ENCODE measurements at places on chromosomes 3 and 15. TPM values are rescaled to one million over a fixed set of nuclear protein-coding genes. Genes with fewer than 3 reads are reported as not detected.

DNA sequence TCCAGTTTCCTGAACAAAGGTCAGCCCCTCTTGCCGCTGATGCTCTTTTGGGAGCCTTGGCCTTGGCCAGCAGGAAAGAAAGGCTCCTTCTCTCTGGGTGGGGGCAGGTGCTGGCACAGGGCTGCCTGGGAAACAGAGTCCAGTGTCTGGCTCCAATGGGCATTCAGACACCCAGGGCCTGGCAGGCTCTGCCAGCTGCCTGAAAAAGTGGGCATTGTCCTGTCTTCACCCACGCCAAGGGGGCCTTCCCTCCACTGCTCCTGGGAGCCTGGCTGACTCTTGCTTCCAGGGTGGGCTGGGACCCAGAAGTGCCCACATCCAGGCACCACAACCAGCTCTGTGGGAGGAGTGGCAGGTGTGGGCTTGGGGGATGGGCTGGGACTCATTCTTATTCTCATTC is 62.7 kb downstream of the RHCG start:
- no peak for DNase-seq

- DNase-seq, result no peak
Observed at GRCh38 chr3:48370333-48370713, 1.7 kb upstream of the FBXW12 start.

Gene C2CD4A
- total RNA-seq, result not detected

- DNase-seq, result no peak
Observed at GRCh38 chr3:108589998-108590323, 439 bp downstream of the DZIP3 start.

Gene CYP11A1
- total RNA-seq, result 0.27 TPM

GRCh38 chr15:46251903-46252302 is 617.1 kb downstream of the SQOR start:
- no peak for DNase-seq

GRCh38 chr3:128167973-128168674 is 14.8 kb downstream of the EEFSEC start:
- no peak for DNase-seq

DNA sequence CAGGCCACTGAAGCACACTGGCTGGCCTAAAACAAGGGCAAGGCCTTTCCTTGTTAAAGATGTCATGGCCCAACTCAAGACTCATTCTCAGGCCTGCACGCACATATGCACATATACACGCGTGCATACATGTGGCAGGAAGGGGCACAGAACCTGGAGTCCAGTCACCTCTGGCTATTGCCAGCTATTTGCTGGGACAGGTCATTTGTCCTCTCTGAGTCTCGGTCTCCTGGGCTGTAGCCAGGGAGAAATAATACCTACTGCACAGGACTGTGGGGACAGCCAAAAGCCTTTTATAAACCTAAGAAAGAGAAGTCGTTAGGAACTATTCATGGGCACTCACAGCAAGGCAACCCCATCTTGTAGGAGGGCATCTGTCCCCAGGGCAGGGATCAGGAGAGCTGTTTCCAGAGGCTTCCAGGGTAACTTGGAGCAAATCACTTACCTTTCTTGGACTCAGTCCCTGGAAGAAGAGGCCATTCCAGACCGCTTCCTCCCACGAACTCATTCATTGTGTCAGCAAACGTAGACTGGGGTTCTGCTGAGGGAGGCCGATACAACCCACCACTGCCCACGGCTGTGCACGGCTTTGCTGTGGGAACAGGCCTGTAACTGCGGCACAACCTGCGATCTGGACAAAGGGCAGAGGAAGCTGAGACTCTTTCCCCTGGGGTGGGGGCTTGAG is 41.1 kb upstream of the RHO start:
- DNase-seq, result no peak

DNA sequence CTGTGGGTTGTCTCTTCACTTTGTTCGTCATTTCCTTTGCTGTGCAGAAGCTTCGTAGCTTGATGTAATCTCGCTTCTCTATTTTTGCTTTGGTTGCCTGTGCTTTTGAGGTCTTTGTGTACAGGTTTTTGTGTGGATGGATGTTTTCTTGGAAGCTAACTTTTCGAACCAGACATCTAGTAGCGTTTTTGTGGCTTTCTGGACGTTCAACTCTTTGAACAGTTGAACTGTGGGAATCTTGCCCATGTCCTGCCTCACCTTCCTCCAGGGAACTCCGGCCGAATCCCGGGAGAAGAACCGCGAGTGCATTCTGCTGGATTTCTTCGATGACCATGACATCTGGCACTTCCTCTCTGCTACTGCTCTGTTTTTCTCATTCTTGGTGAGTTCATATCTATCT is 70.6 kb downstream of the USF3 start:
- peak; percentile 27 for DNase-seq

DNA sequence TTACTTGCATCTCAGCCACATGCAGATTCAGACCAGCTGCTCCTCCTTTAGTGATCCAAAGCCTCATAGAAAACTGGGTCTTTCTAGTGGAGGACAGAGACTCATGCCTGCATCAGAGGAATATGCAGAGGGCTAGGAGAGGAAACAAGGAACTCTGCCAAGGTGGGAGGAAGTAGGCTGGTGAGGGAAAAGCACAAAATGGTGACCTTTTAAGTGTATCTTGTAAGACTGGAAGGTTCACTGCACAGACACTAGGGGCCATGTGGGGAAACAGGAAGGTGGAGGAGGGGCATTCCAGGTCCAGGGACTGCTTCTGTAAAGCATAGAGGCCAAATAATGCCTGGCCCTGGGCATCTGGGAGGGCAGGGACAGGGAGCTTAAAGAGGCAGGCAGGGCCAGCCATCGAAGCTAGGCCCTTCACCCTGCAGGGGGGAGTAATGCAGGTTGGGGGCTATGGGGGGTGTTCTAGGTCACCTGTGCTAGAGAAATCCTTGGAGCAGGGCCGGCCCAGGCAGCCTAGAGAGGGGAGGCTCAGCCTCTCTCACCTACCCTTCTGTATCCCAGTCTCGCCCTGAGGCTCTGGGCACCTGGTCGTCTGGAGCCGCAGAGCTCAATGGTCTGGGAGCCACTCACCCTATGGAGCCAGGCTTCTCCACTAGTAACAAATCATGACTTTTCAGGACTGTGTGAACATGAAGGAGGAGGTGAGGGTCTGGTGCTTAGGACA is 117.7 kb downstream of the DNAJB8 start:
- DNase-seq, result no peak

GRCh38 chr3:161163297-161163696 is 57.8 kb upstream of the NMD3 start:
- no peak for DNase-seq

Gene GABRR3
- total RNA-seq, result not detected

- DNase-seq, result no peak
Observed at GRCh38 chr3:168470380-168470779, 374.7 kb upstream of the GOLIM4 start.

Gene NDUFB4
- total RNA-seq, result 556 TPM

DNA sequence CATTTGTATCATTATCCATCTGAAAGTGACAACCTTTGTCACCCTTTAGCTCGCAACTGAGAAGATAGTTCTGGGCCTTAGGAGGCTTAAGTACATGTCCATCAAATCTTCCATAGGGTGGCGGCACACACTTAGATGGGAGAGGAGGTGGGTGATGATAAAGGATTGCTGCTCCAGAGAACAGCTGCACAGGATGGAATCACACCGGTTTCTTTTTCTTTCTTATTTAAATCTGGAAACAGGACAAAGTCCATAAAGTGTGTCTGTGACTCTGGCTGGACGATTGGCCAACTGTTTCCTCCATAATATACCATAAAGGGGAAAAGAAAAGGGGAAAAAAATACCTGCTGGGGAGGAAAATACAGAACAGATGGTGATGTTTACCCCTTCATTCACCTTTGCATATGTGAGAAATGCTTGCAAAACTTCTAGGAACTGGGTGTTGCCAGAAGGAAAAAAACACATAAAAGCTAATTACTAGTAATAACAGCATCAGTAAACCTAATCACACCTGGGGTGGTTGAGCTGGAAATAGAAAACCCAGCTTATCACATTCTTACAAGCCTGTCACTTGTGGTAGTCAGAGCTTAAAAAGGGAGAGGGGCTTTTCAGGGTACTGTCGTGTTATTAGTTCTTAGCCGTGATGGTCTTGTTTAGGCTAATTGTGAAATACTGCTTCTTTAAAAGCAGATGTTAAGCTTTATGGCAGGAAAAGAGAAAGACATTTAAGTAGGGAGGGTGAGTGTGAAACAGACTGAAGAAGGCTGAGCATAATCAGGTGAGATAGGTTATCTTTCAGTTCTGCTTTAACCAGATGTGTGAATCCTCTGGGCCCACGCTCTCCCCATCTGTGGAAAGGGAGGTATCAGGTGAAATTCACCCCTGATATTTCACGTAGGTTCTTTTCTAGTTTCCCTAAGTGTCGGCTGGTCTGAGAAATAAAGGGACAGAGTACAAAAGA is 16.7 kb downstream of the C2CD4A start:
- DNase-seq, result no peak

All from left ventricle myocardium inferior (tissue), 1 donor.